ENCODE measurements at places on chromosomes 11 and 22. TPM values are rescaled to one million over a fixed set of nuclear protein-coding genes. Genes with fewer than 3 reads are reported as not detected.

PNPLA2 gene
- total RNA-seq = 33.4 TPM

CHEK2 gene
- 100 TPM for total RNA-seq

GRCh38 chr11:26584818-26585217 lies 12.8 kb upstream of the MUC15 start:
- no peaks in the 10 kb centered on the region for H3K36me3 ChIP-seq
- no peaks in the 10 kb centered on the region for H3K27me3 ChIP-seq
- no peak overlapping the region for H3K27ac ChIP-seq

GRCh38 chr11:79198898-79199250 lies 242.0 kb downstream of the TENM4 start:
- DNase-seq = no peak
- no peak overlapping the region for H3K27ac ChIP-seq
- no peaks in the 10 kb centered on the region for H3K36me3 ChIP-seq
- no peaks in the 10 kb centered on the region for H3K27me3 ChIP-seq
- H3K4me3 ChIP-seq = no peak overlapping the region
- no peaks in the 10 kb centered on the region for H3K4me1 ChIP-seq

DNA sequence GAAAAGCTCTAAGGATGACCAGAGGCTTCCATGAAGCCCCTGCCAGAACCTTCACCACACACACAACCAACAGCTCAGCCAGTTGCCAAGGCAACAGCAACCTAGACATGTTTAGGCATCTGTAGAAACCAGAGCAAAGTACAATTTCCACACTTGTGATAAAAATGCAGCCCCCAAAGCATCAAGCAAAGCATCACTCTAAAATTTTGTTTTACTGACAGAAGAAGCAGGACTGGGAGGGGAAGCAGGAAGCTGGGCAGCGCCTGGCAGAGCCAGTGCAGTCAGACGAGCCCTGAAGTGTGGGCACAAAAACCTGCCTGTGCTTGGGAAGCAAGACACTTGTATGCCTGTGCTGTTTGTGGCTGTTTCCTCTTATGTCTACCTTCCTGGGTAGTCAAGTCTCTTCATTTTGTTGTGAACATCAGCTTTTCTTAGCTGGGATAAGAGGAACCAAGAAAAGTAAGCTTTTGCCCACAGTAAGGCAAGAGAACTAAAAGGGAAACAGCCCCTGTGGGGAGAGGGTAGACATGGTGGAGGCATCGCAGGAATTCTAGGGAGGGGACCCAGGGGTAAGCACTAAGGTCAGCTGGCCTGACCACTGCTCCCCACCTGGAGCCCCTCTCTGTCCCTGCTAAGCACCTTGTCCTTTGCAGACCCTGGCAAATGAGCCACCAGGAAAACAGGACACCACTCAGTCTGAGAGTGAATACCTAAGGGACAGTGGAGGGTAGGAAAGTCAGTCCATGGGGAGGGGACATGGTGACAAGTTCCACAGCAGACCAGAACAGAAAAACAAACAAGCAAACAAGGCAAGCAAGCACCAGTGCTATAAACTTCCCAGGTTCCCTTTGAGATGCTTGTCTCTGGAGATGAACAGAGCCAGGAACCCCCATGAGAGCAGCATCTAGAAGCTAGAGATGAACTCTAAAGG lies 13.4 kb downstream of the PACSIN2 start:
- H3K27me3 ChIP-seq = no peaks in the 10 kb centered on the region
- no peaks in the 10 kb centered on the region for H3K36me3 ChIP-seq
- no peak for DNase-seq
- H3K27ac ChIP-seq = peak overlapping the region; percentile 14
- H3K4me3 ChIP-seq = no peak overlapping the region

- H3K4me1 ChIP-seq = no peaks in the 10 kb centered on the region
- H3K27ac ChIP-seq = no peak overlapping the region
- H3K27me3 ChIP-seq = no peaks in the 10 kb centered on the region
Observed at GRCh38 chr22:48306785-48307510, 1520.7 kb downstream of the BRD1 start.

- no peaks in the 10 kb centered on the region for H3K36me3 ChIP-seq
- DNase-seq = peak; percentile 92
- H3K27me3 ChIP-seq = no peaks in the 10 kb centered on the region
- no peak overlapping the region for H3K4me3 ChIP-seq
- H3K27ac ChIP-seq = no peak overlapping the region
Observed at GRCh38 chr11:7571640-7572000, 57.8 kb downstream of the PPFIBP2 start.

DNA sequence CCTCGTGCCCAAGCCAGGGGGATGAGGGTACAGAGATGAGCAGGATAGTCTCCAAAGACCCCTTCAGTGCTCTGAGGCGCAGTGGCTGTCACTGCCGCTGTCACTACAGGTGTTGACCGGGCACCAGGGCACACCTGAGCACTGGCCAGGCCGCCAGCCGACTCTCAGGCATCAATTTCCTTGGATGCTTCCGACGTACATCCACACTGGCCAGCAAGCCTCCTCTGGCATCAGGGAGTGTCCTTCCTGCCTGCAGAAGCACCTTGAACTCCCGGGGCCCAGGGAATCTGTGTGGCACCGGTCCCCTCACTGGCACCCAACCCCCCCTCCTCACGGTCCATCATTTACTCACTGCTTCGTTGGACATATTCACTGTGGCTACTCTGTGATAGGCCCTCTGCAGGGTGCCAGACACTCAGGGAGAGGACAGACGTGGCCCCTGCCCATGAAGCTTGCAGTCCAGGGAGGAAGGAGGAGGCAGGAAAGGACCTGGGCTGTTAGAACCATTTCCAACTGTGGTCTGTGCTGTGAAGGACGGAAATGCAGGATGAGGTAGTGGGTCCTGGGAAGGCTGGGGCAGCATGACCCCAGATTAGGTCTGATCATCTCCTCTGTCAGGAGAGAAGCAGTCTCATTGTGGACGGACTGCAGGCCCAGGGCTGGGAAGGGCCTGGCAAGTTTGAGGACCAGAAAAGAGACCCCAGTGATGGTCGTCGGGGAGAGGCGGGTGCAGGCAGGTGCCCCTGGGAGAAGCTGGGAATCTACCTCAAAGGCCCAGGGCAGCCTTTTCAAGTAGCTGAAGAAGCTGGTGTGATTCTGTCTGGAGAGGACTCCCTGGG lies 46.3 kb upstream of the ANO1 start:
- DNase-seq = no peak
- H3K27me3 ChIP-seq = no peaks in the 10 kb centered on the region
- H3K27ac ChIP-seq = no peak overlapping the region
- no peak overlapping the region for H3K4me3 ChIP-seq

DNA sequence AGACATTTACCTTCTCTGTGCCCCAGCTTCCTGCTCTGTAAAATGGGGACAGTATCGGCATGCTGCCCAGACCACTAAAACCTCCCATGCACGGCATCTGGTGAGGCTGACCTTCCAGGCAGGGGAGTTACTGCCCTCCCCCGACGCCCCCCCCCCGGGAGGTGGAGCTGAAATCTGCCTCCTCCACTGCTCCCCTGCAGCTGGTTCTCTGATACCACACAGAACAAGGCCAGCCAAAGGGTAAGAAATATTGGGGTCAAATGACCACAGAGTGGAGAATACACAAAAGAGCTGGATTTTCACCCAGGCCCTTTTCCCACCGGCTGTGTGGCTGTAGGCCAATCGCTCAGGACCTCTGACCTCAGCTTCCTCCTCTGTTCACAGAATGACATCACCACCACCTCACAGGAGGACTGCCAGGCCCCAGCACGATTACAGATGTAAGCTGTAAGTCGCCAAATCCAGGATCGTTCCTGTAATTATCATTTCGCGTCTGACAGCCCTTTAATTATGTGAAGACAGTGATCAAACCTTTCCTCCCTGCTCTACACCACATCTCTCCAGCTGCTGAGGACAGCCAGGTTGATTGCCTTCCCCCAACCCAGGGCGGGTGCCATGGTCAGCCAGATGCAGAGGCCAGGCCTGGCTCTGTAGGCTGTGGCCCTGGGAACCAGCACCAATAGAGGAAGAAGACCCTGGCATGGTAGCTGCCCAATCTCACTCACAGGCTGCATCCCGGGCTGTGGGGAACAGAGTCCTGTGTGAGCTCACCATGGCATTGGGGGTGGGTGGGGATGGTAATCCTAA lies 35.7 kb upstream of the KLHL35 start:
- DNase-seq = no peak
- H3K36me3 ChIP-seq = no peaks in the 10 kb centered on the region
- no peaks in the 10 kb centered on the region for H3K4me1 ChIP-seq
- H3K27me3 ChIP-seq = no peaks in the 10 kb centered on the region

- peaks cover 50% of the 10 kb centered on the region for H3K27me3 ChIP-seq
- H3K4me3 ChIP-seq = no peak overlapping the region
- no peak overlapping the region for H3K27ac ChIP-seq
- H3K36me3 ChIP-seq = no peaks in the 10 kb centered on the region
Observed at GRCh38 chr22:29312218-29313125, 3.0 kb downstream of the RASL10A start.

DNA sequence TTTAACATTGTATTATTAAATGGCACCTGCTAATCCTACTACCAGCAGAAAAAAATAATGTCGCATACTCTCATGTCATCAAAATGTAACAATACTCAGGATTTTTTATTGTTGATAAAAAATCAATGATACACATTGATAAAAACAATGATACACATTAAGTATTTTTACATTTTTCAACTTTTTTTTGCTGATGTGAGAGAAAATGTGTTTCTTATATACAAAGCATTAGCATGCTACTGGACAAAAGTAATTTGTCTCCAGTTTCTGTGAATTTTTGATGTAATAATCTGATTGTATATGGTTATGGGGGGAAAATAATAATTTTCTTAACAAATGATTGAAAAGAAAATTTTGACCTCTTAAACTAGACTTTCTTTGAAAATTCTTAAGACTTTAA lies 1256.6 kb upstream of the CNTN5 start:
- no peak overlapping the region for H3K4me3 ChIP-seq
- no peaks in the 10 kb centered on the region for H3K36me3 ChIP-seq
- no peak overlapping the region for H3K27ac ChIP-seq
- DNase-seq = no peak

DNA sequence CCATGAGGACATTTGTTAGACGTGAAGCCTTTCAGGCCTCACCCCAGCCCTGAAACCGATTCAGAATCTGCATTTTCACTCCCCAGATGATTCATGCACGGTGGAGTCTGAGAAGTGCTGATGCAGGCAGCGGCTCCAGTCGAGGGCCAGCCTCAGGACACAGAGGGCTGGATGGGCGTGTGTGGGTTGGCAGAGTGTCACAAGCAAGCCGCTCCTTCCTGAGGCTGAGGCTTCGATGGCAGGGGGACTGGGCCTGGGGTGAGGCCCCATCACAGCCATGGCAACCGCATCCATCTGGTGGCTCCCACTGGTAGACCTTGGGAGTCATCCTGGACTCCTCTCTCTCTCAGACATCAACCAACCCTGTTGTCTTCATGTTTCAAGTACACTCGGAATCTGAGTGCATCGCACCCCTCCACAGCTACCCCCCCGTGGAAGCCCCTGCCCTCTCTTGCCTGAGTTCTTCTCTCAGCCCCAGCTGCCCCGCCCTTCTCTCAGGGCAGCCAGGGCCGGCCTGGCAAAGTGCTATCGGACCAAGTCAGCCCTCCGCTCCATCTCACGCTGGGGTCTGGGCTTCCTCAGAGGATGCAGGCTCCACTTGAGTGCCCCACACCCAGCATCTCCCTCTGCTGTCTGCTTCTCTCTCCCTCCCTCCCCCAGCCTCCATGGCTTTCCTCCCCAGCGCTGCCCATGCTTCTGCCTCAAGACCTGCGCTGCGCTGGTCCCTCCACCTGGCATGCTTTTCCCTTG lies 10.6 kb downstream of the KCNC1 start:
- no peak overlapping the region for H3K4me3 ChIP-seq
- H3K27me3 ChIP-seq = no peaks in the 10 kb centered on the region
- DNase-seq = no peak
- H3K4me1 ChIP-seq = no peaks in the 10 kb centered on the region

DNA sequence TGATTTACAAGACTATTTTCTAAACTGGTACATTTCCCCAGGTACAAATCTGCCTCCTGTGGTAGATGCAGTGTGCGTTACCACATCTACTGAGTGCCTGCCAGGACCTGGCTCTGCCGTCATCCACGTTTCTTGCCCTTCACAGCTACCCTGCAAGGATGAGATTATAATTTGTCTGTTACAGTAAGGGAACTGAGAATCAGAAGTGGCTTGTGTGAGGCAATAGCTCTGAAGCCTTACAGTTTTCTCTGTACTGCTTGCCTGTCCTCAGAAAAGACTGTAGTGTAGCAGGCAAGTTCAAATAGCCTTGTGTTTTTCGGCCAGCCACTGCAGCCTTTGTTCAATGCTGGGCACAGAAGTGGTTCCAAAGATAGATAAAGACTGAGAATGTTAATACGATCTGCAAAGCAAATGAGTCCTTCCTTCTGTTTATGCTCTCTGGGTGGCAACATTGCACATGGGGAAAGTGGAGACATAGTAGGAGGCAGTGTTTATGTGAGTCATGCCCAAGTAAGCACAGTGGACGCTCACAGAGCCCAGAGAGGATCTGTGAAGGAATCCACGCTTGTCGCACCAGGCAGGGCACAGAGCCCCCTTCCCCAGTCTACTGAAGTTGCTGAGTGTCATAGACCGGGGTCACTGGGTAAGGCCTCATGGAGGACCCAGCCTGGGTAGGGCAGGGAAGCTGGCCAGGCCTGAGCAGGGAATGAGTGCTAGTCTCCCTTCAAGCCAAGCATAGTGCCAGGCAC lies 49.1 kb downstream of the MICAL2 start:
- DNase-seq = no peak
- H3K27me3 ChIP-seq = no peaks in the 10 kb centered on the region
- no peak overlapping the region for H3K4me3 ChIP-seq
- H3K36me3 ChIP-seq = no peaks in the 10 kb centered on the region
- no peaks in the 10 kb centered on the region for H3K4me1 ChIP-seq

DNA sequence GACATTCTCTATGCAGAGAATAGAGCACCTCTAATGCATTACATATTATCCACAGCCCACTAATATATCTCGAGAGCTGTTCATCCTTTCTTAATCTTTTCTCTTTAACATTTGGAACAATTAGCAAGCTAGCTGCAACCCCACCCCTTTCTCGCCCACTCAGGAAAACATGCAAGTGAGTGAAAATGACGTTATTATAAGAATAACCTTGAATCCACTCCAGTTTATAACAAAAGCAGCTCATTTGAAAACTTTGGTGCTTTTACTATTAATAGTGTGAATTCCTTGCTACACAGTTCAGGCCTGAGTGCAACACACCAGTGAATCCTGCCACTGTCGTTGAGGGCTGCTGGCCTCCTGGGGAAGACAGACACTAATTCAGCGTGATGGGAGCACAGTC lies 63.3 kb upstream of the BMAL1 start:
- DNase-seq = no peak
- no peaks in the 10 kb centered on the region for H3K4me1 ChIP-seq
- H3K27ac ChIP-seq = no peak overlapping the region
- no peak overlapping the region for H3K4me3 ChIP-seq

DNA sequence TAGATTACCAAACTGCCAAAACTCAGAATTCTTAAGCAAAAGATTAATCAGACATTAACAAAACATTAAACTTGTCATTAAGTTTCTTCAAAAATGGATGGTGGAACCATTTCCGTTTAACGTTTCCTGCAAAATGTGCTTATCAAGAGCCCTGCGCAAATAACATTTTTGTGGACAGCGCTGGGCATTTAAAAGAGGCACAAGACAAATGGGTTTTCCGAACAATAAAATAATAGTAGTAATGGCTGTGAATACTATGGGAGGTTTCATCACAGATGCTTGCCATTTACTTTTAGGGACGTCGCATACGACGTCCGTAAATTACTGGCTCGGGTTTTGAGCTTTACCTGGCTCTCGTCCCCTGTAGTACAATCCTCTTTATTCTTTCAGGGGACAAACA lies 1.1 kb downstream of the NPAT start:
- H3K27ac ChIP-seq = peak overlapping the region; percentile 99
- no peaks in the 10 kb centered on the region for H3K36me3 ChIP-seq
- peak overlapping the region; percentile 86 for H3K4me3 ChIP-seq
- peaks cover 32% of the 10 kb centered on the region for H3K4me1 ChIP-seq
- DNase-seq = peak; percentile 22

Data from GM23338 (cell line).